Eye (tissue), 1 donor: ENCODE measurements at places on chromosomes 13 and 19.

- DNase-seq: no peak
Measured at GRCh38 chr13:107322228-107322627, 754.3 kb upstream of the ARGLU1 start.

DNA sequence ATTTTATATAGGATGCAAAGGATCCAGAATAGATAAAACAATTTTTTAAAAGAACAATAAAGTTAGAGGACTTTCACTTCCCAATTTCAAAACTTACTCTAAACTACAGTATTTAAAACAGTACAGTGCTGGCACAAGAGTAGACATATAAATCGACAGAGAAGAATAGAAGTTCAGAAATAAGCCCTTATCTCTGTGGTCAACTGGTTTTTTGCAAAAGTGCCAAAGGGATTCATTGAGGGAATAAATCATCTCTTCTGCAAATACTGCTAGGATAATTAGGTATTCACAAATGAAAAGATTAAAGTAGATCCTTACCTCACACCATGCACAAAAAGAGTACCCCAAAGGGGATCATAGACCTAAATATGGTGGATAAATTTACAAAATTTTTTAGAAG lies 431.0 kb upstream of the HTR2A start:
- DNase-seq: no peak

GRCh38 chr13:94332359-94333096 lies 147.0 kb downstream of the DCT start:
- DNase-seq: no peak

- no peak for DNase-seq
Measured at GRCh38 chr13:63632321-63632720, 2216.7 kb upstream of the PCDH20 start.

GRCh38 chr13:52082601-52083000 lies 46.3 kb downstream of the NEK5 start:
- DNase-seq: no peak

DNA sequence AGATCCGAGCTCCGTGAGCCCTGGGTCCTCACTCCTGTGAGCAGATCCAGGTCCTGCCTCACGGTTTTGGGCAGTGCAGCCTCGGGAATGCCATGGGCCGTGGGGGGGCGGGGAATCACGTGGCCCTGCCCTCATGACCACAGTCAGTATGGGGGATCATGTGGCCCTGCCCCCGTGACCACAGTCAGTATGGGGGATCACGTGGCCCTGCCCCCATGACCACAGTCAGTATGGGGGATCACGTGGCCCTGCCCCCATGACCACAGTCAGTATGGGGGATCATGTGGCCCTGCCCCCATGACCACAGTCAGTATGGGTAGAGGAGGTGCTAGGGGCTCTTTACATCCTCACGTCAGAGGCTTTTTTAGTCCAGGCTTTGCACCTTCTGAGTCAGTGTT lies 64.3 kb upstream of the F7 start:
- DNase-seq: no peak

GRCh38 chr13:93715866-93716265 lies 489.3 kb downstream of the GPC6 start:
- no peak for DNase-seq

DNA sequence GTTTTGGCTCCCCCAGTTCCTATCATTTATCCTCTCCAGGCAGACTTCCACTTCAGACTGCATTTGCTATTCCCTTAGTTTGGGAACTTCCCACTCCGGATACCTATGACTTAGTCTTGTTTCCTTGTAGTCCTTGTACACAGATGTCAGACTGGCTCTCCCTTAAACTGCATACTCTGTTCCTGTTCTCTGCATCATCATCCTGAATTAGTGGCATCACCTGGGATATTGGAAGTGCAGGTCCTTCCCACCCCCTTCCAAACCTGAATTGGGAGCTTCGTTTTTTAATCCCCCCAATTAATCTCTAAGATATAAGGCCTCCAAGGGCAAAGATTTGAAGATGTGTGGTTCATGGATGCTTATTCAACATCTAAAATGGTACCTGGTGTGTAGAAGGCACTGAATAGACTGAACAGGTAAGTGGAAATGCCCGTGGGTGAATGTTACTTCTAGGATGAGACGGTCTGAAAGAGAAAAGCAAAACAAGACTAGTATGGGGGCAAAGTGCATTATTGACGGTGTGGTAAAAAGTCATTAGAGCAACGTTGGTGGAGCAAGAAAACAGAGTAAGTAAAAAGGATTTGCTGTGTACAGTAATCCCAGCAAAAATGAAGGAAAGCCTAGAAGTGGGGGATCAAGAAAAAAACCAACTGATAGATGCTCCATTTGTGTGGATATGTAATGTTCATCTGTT lies 9.6 kb downstream of the MIR17HG start:
- no peak for DNase-seq

GRCh38 chr13:57546942-57547341 lies 84.6 kb upstream of the PCDH17 start:
- no peak for DNase-seq

DNA sequence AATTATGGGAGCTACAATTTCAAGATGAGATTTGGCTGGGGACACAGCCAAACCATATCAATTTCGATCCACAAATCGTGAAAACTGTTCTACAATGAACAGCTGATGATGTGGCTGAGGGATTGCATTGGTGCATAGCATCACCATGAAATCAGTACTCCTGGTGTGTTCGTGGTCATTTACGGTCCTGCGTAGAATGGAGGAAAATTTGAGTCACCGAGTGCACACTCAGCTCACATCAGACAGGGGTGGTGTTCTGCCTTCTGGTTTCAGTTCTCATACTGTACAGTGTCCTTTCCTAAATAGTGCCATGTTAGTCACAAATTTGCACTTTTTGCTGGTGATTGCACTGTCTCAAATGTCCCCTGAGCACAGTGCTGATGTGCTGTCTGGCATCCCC lies 39.2 kb downstream of the MYH14 start:
- DNase-seq: no peak

DNA sequence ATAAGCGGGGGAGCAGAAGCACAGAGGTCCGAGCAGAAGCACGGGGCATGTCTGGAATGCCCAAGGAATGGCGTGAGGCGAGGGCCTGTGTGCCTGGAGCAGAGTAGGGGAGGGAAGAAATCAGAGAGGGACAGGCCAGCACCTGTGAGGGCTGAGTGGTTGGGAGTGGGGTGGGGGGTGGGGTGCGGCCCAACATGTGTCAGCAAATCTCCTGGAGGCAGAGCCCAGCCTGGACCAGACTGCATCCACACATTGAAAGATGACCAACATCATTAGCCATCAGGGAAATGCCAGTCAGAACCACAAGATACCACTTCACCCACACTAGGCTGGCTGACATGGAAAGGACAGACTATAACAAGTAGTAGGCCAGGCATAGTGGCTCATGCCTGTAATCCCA lies 11.2 kb downstream of the CLASRP start:
- no peak for DNase-seq

- no peak for DNase-seq
Measured at GRCh38 chr13:30172593-30173302, 134.6 kb downstream of the KATNAL1 start.

GRCh38 chr13:27036236-27036981 lies 135.2 kb downstream of the USP12 start:
- no peak for DNase-seq

DNA sequence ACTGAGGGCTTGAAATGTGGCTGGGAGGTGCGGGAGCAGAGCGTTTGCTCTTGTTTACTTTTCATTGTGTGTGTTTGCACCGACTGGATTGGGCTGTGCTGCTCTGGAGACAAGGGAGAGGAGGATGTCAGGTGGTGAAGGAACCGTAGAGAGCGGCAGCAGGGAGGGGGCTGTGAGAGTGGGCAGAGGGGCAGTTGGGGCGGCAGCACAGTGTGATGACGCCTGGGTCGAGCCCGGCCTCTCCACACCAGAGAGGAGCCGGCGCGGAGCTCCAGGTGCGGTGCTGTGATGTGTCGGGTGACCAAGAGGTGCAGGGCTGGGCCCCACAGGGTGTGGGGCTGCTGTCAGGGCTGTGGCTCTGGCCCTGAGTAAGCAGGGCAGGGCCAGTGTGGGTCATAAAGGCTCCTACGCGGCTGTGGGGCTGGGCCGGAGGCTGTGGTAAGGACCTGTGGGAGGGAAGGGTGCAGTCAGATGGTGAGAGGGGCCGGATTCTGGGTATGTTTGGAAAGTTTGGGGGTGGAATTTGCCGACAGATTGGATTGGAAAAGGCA lies 10.5 kb downstream of the NAXD start:
- DNase-seq: no peak

DNA sequence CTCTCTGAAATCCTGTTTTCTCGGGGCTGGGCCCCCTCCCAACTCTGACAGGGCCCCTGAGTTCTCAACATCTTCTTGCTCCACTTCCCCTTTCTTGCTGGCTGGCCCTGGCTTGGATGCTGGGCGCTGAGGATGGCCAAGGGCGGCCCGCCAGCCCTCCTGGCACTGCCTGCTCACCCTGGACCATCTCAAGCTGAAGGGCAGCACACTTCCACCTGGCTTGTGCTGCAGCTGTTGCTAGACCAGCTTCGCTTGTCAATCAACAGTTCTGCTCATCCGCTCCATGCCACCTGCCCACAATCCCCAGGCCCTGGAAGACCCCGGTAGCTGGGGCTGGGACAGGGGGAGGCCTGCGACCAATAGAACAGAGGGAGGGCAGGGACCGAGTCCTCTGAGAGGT lies 6.9 kb upstream of the GMIP start:
- DNase-seq: no peak

DNA sequence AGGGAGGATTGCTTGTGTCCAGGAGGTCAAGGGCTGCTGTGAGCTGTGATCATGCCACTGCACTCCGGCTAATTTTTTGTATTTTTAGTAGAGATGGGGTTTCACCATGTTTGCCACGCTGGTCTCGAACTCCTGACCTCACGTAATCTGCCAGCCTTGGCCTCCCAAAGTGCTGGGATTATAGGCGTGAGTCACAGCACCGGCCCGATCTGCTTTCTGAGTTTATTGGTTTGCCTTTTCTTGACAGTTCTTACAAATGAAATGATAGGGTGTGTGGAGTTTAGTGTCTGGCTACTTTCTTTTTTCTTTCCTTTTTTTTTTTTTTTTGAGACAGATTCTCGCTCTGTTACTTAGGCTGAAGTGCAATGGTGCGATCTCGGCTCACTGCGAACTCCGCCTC lies 848 bp downstream of the C19orf44 start:
- no peak for DNase-seq

- no peak for DNase-seq
Measured at GRCh38 chr13:29948244-29948643, 97.8 kb upstream of the UBL3 start.

DNA sequence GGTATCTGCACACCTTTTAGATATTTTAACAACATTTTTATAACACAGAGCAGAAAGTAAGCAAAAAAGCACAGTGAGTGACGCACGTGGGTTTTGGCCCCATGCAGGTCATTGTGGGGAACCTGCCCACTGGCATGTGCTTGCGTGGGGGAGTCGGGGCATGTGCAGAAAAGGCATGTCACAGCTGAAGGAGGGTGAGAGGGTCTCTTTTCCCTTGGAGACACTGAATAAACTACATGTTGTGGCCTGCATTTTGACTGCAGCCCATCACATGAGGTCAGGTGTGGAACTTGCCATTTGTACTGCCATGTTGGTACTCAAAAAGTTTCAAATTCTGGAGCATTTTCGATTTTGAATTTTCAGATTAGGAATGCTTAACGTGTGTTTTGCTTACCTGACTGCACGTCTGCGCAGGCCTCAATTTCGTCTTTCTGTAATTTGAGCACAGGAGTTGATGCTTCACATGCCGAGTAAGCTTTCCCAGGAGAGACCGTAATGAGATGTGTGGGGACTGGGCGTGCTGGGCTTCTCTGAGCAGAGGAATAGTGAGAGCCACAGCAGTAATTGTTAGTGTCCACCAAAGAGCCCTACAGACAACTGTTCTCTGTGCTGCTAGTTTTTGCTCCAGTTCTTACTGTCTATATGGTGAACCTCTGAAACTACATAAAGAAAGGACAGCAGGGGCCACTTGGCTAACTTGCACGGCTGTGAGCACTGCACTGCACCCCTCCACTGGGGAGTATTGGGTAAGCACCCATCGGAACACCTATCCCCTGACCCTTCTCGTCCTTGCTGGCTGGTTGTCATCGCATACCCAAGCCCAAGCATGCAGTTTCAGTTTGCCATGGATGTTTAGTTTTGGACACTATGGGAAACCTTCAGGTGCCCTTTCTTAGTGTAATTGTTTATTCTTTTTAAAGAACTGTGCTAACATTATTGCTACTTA lies 72.9 kb upstream of the GPR183 start:
- DNase-seq: no peak

- no peak for DNase-seq
Measured at GRCh38 chr13:66530686-66531085, 699.5 kb downstream of the PCDH9 start.

DNA sequence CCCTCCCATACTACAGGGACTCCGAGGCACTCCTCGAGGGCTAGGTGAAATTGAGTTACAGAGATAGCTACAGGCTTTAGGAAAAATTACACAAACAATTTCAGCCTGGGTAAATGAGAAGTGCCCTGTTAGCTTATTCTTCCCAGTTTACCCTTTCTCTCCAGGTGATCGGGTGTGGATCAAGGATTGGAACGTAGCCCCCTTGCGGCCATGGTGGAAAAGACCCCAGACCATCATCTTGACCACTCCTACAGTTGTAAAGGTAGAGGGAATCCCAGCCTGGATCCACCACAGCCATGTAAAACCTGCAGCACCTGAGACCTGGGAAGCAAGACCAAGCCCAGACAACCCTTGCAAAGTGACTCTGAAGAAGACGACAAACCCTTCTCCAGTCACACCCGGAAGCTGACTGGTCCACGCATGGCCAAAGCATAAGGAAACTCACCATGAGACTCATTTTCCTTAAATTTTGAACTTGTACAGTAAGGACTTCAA lies 600.6 kb downstream of the UQCRFS1 start:
- DNase-seq: no peak

DNA sequence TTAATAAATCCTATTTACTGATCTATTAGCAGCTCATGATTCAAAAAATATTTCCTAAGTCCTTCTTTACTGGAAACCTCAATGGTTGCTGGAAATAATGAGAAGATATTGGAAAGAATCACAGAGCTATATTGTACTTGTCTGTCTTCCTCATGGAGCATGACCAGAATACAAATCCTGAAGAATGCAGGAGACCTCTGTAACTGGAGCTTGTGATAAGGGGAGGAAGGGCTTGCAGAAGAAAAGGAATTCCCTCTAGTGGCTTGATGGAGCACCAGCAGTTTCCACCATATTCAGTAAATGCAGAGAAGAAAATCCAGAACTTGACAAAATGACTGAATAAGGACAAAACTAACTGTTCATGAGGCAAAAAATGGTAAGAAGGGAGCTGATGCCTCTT lies 1333.1 kb downstream of the EFNB2 start:
- DNase-seq: peak; percentile 31
